Neural progenitor cell (in vitro differentiated cells): ENCODE measurements at places on chromosomes 6 and 20. TPM values are rescaled to one million over a fixed set of nuclear protein-coding genes. Genes with fewer than 3 reads are reported as not detected.

Gene ENPP4
- 13.1 and 22.9 TPM in 2 replicates for total RNA-seq

Gene ZNF831
- not detected in 2 replicates for total RNA-seq

Gene EYA2
- 1.8 and 2.1 TPM in 2 replicates for total RNA-seq

Gene FAM229B
- 14.1 and 32.2 TPM in 2 replicates for total RNA-seq

Gene VSX1
- total RNA-seq: not detected in 2 replicates

Gene TRERF1
- total RNA-seq: 8.3 and 12.3 TPM in 2 replicates

Gene WFDC5
- total RNA-seq: not detected in 2 replicates

Gene PPP1R3G
- 0.15 and 0.36 TPM in 2 replicates for total RNA-seq

Gene SDC4
- total RNA-seq: 19.3 and 27.6 TPM in 2 replicates

Gene SYNJ2
- total RNA-seq: 2.5 and 4.8 TPM in 2 replicates

Gene BPI
- not detected in 2 replicates for total RNA-seq

Gene DCDC2
- total RNA-seq: not detected in 2 replicates

Gene MLIP
- total RNA-seq: not detected in 2 replicates
